ENCODE measurements at places on chromosomes 4 and X.

DNA sequence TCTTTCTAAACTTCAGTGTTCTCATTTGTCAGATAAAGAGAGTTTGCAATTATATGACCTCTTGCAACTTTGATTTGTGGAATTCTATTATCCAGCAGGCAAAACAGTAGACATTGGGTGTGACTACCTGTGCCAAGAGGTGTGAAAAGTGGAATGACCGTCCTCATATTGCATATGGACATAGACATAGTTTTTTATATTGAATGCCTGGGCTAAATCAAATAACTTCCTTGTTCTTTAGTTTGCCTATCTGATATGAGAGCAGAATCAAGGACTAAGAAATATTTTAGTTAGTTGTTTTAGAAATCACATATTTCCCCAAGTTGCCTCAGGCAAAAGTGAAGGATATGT, 117.7 kb upstream of the KLF8 start:
- DNase-seq, result no peak

DNA sequence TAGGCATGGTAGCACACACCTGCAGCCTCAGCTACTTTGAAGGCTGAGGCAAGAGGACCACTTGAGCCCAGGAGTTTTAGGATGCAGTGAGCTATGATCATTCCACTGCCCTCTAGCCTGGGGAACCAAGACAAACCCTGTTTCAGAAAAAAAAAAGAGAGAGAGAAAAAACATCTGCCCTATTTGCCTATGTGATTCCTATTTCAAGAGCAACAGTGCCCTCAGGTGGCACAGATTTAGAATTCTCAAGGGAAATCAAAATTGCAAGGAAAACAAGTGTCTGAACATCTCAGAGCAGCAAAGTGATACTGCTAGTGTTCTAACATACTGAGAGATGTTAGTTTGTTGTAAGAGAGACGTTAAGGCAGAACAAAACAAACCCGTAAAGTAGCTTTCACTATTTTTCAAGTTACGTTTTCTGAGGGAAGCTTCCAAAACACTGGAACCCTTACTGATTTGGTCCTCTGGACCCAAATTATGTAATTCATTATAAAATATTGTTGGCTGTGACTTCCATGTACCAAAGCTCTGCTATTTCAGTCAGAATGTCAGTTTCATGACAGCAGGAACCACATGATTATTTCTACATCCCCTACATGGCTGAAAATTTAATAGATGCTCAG, 7.9 kb downstream of the BDH2 start:
- peak; percentile 84 for DNase-seq

DNA sequence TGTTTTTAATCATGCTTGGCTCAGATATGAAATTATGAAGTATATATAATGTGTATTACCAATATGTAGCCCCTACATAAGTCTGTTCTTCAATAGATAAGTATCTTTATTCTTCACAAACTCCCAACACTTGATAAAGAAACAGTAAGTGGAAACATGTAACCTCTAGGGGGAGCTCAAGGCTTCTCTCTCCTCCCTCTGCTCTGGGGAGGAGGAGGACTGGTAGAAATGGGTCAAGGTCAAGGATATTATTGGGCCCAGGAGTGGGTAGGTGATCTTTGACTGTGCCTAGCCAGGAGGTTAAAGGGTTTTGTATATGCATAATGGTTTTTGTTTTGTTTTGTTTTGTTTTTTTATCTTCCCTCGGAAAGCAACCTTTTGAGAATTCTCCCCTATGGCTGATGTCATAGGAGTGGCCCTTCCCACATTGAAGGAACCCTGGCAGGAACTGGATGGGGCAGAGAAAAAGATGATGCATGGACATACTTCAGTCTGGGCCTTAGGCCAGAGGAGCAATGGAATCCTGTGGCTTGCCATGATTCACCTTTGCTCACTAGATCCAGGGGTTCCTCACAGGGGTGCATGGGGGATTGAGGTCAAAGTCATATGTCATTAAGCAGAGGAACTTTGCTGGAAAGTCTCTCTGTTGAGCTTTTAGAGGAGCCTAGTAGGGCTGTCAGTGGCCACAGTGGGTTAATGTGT, 460.3 kb downstream of the MID1IP1 start:
- peak; percentile 55 for DNase-seq

- DNase-seq, result no peak
Observed at GRCh38 chr4:80438016-80438415, 102.5 kb downstream of the CFAP299 start.

DNA sequence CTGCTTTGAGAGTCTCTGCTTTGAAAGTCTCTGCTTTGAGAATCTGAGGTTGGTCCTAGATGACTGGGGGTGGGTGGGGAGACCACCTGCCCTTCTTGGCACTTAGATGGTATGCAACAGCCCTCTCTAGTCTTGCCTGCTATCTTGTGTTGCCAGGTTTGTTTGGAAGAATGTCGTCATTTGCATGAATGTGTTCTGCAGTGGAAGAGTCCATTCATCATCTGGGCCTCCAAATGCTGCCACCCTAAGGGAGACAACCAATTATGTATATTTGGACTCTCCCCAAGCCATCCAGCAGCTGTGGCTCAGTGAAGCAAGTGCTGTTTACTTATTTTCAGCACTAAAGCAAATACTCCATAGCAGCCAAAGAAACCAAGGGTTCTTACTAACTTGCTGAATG, 44.6 kb upstream of the TRPC5OS start:
- no peak for DNase-seq

- no peak for DNase-seq
Observed at GRCh38 chrX:10208281-10208856, 51.6 kb downstream of the CLCN4 start.

- DNase-seq, result no peak
Observed at GRCh38 chrX:10025742-10026493, 58.8 kb downstream of the CLDN34 start.

GRCh38 chr4:37243722-37244582, 591 bp upstream of the NWD2 start:
- no peak for DNase-seq

GRCh38 chr4:137611998-137612700, 79.9 kb upstream of the PCDH18 start:
- no peak for DNase-seq

GRCh38 chrX:109632906-109633504, 8.0 kb upstream of the KCNE5 start:
- DNase-seq, result peak; percentile 40

- DNase-seq, result no peak
Observed at GRCh38 chr4:109942292-109942926, 29.7 kb downstream of the EGF start.

DNA sequence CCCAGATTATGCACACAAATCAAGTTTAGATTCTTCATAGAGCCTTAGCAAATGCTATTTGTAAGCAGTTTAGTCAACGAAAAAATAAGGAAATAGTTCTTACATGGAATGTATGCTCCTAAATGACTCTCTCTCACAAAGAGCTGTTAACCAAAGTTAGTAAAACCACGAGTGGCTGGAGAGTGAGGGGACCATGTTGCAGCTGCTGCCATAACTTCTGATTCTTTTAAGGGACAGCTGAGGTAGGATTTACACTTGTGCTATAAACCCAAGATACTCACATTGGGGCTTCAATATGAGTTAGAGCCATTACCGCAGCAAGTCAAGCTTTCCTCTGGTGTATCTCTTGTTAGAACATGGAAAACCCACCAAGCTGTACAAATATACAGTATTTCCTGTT, 2.7 kb downstream of the DOCK11 start:
- DNase-seq, result no peak

GRCh38 chr4:96103086-96103485, 263.2 kb downstream of the PDHA2 start:
- no peak for DNase-seq

DNA sequence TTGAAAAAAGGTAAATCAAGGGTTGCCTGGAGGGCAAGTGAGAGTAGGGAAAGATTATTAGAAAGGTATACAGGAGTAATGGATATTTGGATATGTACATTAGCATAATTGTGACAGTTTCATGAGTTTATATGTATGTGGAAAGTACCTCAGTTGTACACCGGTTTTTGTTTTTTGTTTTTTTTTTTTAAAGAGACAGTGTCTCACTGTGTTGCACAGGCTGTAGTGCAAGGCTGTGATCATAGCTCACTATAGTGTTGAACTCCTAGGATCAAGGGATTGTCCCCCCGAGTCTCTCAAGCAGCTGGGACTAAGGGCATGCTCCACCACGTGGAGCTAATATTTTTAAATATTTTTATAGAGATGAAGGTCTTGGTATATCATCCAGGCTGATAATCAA, 15.3 kb upstream of the HPGD start:
- DNase-seq, result no peak

DNA sequence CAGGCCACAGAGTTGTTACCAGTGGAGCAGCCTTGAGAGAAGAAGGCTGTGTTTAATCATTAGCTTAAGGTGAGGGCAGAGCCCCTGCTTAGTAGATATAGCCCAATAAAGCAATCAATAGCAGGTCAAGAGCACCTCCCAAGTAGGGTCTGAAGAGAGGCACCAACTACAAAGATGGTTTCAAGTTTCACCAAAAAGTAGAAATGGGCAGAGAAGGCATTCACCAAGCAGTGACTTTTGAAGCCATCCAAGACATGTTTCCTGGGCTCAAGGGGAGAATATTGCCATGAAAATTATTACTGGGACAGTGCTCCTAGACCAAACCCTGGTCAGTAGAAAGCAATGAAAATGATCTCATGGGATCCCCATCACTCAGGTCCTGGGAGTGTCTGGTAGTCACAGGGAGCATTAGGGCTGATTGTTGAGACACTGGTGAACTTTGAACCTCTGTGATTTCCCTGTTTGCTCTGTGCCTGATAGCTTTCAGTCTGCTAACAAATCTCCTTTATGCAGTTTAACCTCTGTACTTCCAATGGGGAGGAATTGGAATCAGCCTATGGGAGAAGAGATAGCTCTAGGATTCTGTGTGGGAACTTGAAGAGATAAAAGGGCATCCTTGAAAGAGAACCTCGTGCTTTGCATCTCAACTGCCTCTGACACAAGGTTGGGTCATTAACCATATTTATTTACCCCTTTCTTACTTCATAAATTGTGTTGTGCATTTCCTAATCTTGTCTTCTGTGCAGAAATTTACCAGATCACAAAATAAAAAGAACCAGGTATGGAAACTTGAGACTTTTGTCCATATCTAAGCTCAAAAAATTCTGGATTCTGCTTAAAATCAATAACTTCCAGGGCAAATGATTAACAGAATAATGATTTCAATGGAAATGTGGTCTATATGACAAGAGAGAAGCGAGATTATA, 9.3 kb upstream of the OTC start:
- DNase-seq, result no peak

DNA sequence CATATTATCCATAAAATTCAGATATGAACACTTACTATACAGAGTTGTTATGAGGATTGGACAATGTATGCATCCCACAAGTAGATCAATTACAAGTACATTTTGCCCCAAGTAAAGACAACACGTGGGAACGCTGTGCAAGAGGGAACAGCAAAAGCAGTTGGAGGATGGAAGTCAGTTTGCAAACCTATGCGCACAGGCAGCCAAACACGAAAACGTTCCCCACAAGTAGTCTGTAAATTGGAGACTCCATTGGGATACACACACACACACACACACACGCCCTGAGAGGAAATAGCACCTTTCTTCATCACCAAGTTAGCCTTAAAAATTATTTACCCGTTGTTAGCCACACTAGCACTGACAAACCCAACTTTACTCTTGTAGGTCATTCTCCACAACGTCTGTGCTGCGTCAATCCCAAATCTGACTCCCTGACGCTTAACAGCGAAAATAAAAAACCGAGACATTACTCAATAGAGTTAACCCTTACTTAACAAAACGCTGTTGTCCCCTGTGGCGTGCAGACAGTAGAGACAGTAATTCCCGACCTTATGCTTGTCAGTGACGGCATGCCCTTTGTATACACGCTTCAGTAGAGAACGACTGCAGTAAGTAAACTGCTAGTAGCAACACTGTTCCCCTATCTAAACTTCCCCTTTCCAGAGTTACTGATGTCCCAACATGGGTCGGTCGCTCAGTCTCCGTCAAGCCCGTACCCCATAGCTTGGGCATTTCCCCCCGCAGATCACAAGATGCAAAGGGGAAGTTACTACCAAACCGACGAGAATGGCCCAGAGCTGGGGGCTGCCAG, 730 bp downstream of the MANBA start:
- peak; percentile 79 for DNase-seq

DNA sequence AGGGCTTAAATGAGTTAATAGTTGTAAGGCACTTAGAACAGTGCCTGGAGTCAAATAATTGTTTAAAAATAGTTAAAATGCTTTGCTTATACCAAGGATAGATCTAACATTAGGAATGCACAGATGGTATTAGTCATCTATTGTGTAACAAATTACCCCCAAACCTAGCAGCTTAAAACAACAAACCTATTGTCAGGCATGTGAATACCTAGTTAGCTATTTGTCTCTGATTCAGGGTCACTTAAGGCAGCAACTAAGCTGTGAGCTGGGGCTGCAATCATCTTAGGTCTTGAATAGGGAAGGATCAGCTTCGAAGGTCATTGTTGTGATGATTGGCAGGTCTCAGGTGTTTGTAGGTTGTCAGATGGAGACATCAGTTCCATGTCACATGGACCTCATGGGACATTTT, 42.4 kb upstream of the AGA start:
- DNase-seq, result peak; percentile 3

- no peak for DNase-seq
Observed at GRCh38 chr4:88985088-88985773, 71.8 kb downstream of the FAM13A start.

GRCh38 chr4:81194286-81194685, 20.7 kb downstream of the PRKG2 start:
- DNase-seq, result no peak

GRCh38 chrX:131894995-131895394, 128.1 kb upstream of the STK26 start:
- peak; percentile 43 for DNase-seq

- DNase-seq, result peak; percentile 90
Observed at GRCh38 chr4:122045533-122045932, 93.7 kb upstream of the TRPC3 start.

DNA sequence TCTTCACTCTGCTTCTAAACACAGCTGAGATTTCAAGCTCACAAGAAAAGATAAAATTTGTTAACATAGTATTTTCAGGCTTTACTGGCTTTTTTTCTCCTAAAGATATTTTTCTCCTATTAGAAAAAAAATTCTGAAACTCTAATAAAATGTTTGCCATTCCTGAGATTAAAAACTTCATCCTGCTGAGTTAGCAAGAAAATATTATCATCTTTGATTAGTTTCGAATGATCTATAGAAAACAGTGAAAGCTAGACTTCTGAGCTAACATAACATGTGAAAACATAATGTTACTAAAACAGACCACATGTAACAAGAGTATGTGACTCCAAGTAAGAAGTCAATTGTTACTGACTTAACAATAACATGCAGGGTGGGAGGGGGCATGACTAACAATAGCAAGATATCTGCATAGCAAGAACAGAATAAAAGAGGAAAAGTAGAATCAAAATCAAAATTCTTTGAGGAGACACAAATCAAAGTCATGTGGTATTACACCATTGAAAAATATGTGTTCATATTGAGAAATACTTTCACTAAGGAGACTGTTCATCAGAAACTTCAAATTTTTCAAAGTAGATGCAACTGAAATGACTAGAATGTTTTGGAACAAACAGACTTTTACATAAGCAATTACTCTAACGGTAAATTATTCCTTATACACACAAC, 14.5 kb downstream of the TBCK start:
- DNase-seq, result no peak

Data from RKO (cell line).